Nasal cavity respiratory epithelium epithelial cell of viscerocranial mucosa (primary cell): ENCODE measurements at places on chromosomes 11 and 22. TPM values are rescaled to one million over a fixed set of nuclear protein-coding genes. Genes with fewer than 3 reads are reported as not detected.

The UCP3 gene
- 0.93 TPM in 1 of 2 replicates, not detected in the other for total RNA-seq

The SHANK2 gene
- total RNA-seq: 2.7 and 9.8 TPM in 2 replicates

The AGBL2 gene
- total RNA-seq: 0.34 and 0.78 TPM in 2 replicates

The SUN2 gene
- 21.5 and 69.4 TPM in 2 replicates for total RNA-seq

The REXO2 gene
- 112 and 124 TPM in 2 replicates for total RNA-seq

The MS4A15 gene
- not detected in 2 replicates for total RNA-seq

The WBP2NL gene
- 0.34 and 0.57 TPM in 2 replicates for total RNA-seq

The ALDH3B2 gene
- total RNA-seq: 27.3 and 140 TPM in 2 replicates

The JAM3 gene
- under 0.01 and 0.28 TPM in 2 replicates for total RNA-seq

The NARS2 gene
- 29.3 and 34.2 TPM in 2 replicates for total RNA-seq

The NLRP14 gene
- under 0.01 and 0.07 TPM in 2 replicates for total RNA-seq

The C11orf86 gene
- total RNA-seq: not detected in 2 replicates

The APOL3 gene
- total RNA-seq: 2.8 TPM in 1 of 2 replicates, not detected in the other

The SYCE3 gene
- total RNA-seq: 0.28 TPM in 1 of 2 replicates, not detected in the other

The CADM1 gene
- total RNA-seq: 5.1 and 18.6 TPM in 2 replicates

The OR2AG1 gene
- total RNA-seq: not detected in 2 replicates

The EXPH5 gene
- 24.3 and 27.4 TPM in 2 replicates for total RNA-seq

The SERPIND1 gene
- total RNA-seq: not detected in 2 replicates

The CDC42BPG gene
- 7.5 and 35.9 TPM in 2 replicates for total RNA-seq

The CCDC89 gene
- 0.14 TPM in 1 of 2 replicates, not detected in the other for total RNA-seq

The DCHS1 gene
- under 0.01 and 0.21 TPM in 2 replicates for total RNA-seq

The TOMM22 gene
- 32.9 and 78.6 TPM in 2 replicates for total RNA-seq

The TNRC6B gene
- total RNA-seq: 9.9 and 19.5 TPM in 2 replicates

The TMEM45B gene
- 59.0 and 253 TPM in 2 replicates for total RNA-seq
